Karpas-422 (cell line): ENCODE measurements at places on chromosomes 2 and 18. TPM values are rescaled to one million over a fixed set of nuclear protein-coding genes. Genes with fewer than 3 reads are reported as not detected.

The SYT4 gene
- not detected in 2 replicates for total RNA-seq

The FLACC1 gene
- 0.18 and 13.2 TPM in 2 replicates for total RNA-seq

The MTCL1 gene
- total RNA-seq, result 0.43 and 2.9 TPM in 2 replicates

The CMPK2 gene
- 18.8 and 26.6 TPM in 2 replicates for total RNA-seq

The LYPD6B gene
- 0.43 and 0.75 TPM in 2 replicates for total RNA-seq

The INPP1 gene
- 0.89 and 2.8 TPM in 2 replicates for total RNA-seq

The CYP27A1 gene
- total RNA-seq, result 0.29 TPM in 1 of 2 replicates, not detected in the other

The SERPINB11 gene
- total RNA-seq, result not detected in 2 replicates

The ZBTB7C gene
- total RNA-seq, result not detected in 2 replicates

The SULT1C3 gene
- total RNA-seq, result not detected in 2 replicates

The BCL11A gene
- 159 and 190 TPM in 2 replicates for total RNA-seq

The UPP2 gene
- not detected in 2 replicates for total RNA-seq

The PAX3 gene
- not detected in 2 replicates for total RNA-seq

The PRSS56 gene
- not detected in 2 replicates for total RNA-seq

The EFEMP1 gene
- 3.2 TPM in 1 of 2 replicates, not detected in the other for total RNA-seq

The RGPD3 gene
- total RNA-seq, result not detected in 2 replicates

The ARHGAP28 gene
- not detected in 2 replicates for total RNA-seq

The CYP27C1 gene
- not detected in 2 replicates for total RNA-seq

The SANBR gene
- total RNA-seq, result 11.2 and 13.3 TPM in 2 replicates

The PLB1 gene
- total RNA-seq, result 0.11 TPM in 1 of 2 replicates, not detected in the other

The CHST10 gene
- total RNA-seq, result 22.6 and 28.7 TPM in 2 replicates

The OSR1 gene
- not detected in 2 replicates for total RNA-seq
